Stomach (tissue), 19 donors: ENCODE measurements at places on chromosomes 7 and 10.

- no peak for DNase-seq
Observed at GRCh38 chr10:29316308-29317026, 27.6 kb downstream of the LYZL1 start.

- no peak for DNase-seq
Observed at GRCh38 chr10:78441010-78441409, 407.3 kb downstream of the RPS24 start.

DNA sequence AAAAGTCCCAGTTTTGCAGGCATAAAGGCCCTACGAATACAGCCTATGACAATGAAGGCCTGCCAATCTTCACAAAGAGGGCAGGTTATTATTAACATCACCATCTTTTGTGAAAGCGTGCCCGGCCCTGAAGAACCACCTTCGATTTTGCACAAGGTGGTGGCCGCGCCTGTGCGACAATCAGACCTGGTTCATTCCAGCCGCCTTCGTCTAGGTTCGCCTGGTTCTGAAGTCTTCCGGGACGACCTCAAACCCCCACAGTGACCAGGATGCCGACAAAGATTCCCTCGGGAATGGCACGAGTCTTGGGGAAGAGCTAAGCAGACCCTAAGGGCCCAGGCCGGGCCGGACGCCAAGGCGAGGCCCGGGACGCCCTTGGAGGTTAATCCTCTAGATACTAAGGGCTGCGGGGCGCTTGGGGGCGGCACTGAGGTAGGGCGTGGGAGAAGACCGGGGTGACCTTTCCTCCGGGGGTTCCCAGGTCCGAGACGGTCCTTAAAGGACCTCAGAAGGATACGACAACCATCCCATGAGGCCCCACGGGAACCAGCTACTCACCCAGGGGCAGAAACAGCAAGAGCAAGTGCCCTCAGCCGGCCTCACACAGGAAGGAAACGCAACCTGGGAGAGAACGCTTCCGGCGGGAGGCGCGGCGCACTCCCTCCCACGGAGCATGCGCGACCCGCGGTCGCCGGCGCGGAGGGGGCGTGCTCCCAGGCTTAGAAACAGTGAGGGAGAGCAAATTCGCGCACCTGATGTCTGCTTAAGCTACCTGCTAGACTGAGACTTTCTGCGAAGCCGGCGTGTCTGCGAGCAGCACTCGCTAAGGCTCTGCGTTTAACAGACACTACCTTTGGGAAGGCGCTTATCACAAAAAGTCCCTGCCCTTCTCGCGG lies at the start of gene ATAD1:
TSS of gene ATAD1 (minus strand) at position 618 of the 896 bp plus-strand sequence. CDS start 3,627 bp downstream, outside the sequence.
- DNase-seq, result peak; percentile 97

- no peak for DNase-seq
Observed at GRCh38 chr10:89458784-89459183, 44.4 kb downstream of the IFIT5 start.

DNA sequence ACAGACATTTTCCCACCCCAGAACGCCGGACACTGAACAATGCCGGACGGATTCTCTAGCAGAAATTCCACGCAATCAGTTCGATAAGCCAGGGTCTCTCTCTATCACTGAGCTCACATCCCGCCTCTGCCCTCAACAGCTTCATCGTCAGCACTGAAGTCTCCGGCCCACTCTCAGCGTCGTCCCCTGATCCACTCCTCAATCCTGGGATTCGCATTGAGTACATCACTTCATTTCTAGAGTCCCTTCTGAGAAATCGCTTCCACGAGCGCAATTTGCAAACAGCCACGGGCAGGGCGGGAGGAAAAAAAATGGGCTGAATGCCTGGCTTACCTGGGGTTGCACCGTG lies 365 bp downstream of the YME1L1 start:
- no peak for DNase-seq

- DNase-seq, result no peak
Observed at GRCh38 chr7:157824819-157825121, 488.0 kb downstream of the DNAJB6 start.

DNA sequence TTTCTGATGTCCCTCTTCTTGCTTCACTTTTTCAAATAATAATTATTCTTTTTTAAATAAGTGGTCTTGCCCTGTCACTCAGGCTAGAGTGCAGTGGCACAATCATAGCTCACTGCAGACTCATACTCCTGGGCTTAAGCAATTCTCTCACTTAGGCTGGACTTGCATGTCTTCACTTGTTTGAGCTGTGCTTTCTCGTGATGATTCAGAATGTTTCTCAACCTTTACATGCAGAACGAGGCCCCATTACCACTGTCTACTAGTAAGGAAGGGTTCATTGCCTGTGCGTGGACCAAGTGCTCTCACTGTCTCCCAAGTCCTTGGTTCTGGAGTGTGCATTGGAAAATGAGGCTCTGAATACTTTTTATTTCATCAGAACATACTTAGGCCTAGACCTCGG lies 468.6 kb upstream of the COBL start:
- DNase-seq, result no peak

GRCh38 chr7:154960063-154960790 lies 42.7 kb downstream of the PAXIP1 start:
- DNase-seq, result no peak

- peak; percentile 72 for DNase-seq
Observed at GRCh38 chr7:471866-472639, 47.6 kb downstream of the PDGFA start.

DNA sequence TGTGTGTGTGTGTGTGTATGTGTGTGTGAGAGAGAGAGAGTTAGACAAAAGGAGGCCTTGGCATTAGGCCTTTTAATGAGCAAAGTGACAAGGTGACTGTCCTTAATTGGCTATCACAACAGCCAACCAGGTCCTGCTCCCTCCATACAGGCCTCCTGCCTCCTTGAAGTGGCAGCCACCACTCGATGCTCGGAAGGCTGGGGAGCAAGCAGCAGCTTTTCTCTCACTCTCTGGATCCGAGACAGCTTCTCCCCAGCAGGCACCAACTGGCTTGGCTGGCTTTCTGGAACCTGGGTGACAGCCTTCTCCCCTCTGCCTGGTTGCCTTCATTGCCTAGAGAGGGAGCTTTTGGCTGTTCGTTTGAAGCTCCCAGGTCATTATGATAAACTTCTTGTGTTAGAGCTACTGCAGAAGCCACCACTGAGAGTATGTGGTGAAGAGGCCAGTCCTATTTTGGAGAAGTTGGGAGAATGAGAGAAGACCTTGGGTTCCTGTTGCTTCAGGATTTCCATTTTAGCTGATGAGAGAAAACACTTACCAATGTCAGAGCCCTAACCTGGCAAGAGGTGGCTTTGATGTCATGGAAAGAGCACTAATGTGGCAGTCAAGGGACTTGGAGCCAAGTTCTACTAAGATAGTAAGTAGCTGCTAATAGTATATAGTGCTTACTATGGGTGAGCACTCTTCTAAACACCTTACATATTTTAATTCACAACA lies 37.6 kb downstream of the RPS24 start:
- DNase-seq, result no peak

DNA sequence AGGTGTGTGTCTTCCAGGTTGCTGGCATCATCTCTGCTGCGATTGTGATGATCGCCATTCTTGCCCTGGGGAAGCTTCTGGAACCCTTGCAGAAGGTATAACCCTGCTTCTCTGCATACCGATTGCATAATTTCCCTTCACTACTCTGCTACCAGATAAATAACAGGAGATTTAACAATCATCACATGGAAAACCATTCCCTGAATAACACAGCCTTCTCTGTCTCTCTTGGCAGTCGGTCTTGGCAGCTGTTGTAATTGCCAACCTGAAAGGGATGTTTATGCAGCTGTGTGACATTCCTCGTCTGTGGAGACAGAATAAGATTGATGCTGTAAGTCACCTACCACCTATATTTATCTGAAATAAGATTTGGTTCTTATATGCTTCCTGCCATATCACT lies 33.8 kb downstream of the SLC26A4 start:
- DNase-seq, result peak; percentile 24

DNA sequence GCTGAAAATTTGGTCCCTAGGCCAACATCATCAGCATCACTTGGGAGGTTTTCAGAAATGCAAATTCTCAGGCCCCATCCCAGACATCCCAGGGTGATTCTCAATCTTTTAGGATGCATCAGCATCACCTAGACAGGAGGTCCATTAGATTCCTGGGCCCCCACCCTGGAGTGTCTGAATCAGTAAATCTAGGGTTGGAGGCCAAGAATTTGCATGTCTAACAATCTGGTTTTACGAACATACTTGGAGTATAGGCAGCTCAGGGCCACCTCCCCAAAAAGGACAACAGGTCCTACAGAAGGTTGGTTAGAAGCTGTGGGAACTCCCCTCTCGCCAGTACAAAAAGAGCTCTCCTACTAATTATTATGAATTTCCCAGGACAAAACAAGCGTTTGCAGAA lies 15.5 kb downstream of the ZC3HAV1 start:
- no peak for DNase-seq

- DNase-seq, result no peak
Observed at GRCh38 chr7:111677848-111678247, 115.6 kb upstream of the IMMP2L start.

DNA sequence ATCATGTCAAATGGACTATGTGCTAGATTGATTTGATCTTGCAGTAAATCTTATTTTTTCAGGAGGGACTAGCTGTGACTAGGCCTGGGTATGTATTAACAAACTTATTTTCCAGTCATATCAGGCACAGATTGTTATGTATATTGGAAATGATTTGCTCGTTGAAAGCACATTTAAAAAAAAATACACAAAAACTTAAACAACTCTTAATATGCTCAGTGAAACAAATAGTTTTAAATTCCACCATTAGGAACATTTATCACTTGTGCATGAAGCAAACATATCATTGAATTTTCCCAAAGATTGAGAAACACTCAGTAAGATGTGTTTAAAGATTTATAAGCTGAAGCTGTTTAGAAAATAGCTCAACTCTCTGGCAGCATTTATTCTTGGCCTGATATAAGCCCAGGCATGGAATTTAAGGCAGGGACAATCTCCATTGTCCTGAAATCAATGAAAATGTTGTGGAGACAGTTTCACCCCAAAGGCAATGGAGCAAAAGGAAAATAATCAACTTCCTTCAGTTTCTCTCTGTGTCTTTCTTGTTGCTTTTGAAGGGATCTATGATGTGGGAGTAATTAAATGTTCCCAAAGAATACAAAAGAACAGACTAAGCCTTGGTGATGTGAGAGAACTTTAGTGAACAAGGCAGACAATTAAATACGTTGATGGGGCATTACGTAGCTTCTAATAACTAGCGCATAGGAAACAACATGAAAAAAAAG lies 250.3 kb downstream of the GPR37 start:
- peak; percentile 3 for DNase-seq

- peak; percentile 94 for DNase-seq
Observed at GRCh38 chr10:119686465-119687191, 35.4 kb downstream of the BAG3 start.

GRCh38 chr7:95780665-95781064 lies 8.3 kb downstream of the DYNC1I1 start:
- DNase-seq, result no peak

- peak; percentile 21 for DNase-seq
Observed at GRCh38 chr10:127424594-127425264, 124.4 kb upstream of the NPS start.

GRCh38 chr7:55409482-55410225 lies 44.5 kb downstream of the LANCL2 start:
- DNase-seq, result no peak

- no peak for DNase-seq
Observed at GRCh38 chr7:144587701-144588100, 184.2 kb upstream of the NOBOX start.

GRCh38 chr7:143289421-143289820 lies 1.3 kb downstream of the CASP2 start:
- no peak for DNase-seq

GRCh38 chr10:75187961-75188426 lies 22.6 kb upstream of the VDAC2 start:
- DNase-seq, result peak; percentile 88

GRCh38 chr10:11162828-11163599 lies 145.3 kb downstream of the CELF2 start:
- peak; percentile 55 for DNase-seq

DNA sequence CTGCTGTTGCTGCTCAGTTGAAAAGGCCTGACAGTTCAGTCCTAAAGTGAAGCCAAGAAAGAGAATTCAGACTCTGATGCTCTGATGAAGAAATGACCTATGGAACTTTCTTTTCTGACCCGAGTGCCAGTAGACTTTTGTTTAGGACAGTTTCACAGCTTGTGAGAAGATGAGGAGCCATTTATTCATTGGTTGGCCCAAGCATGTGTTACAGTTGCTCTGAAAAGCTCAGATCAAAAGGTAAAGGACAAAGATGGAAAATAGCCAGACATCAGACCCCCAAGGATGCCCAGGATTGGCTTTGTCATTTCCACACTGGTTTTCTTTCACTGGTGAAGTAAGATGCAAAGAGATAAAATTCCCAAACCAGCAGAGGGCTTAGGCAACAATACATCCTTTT lies 149.3 kb upstream of the STK17A start:
- DNase-seq, result no peak

- peak; percentile 45 for DNase-seq
Observed at GRCh38 chr7:155764438-155764793, 47.8 kb downstream of the SHH start.

DNA sequence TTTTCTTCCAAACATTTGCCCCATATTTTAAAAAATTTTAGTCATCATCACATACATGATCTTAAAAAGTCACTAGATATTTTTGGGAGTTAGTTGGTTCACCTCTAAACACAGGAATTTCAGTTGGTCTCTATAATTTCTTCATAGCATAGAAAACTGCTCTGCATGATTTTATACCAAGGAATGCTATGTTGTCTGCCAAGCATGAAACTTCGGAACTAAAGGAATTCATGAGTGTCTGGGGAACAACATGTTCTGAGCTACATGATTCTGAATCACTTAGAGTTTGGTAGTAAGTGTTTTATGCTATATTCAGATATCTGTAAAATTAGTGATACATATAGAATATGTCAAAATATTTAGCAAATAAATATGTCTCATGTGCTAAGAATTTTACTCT lies 957.8 kb downstream of the GATA3 start:
- DNase-seq, result no peak

- peak; percentile 17 for DNase-seq
Observed at GRCh38 chr10:122702275-122702674, 2.6 kb upstream of the C10orf120 start.

DNA sequence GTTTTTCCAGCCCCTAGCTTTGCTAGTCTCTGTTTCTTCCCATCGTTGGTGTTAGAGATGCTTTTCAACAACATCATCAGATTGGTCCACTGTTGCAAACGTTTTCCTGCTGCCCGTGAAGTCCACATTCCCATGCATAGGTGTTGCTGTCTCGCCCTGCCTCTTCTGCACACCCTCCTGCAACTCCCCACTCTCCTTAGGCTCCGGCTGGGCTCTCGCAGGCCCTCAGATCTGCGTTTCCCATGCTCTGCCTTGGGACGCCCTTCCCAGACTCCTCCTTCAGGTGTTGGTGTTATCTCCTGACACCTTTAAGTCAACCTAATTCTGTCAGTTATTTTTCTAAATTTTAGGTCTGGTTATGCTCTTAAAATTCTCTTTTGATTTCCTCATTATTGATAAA lies 55.0 kb downstream of the ZMYND11 start:
- no peak for DNase-seq

GRCh38 chr7:82713506-82713905 lies 269.9 kb upstream of the CACNA2D1 start:
- DNase-seq, result no peak

GRCh38 chr10:100997360-100998182 lies 2.0 kb upstream of the LZTS2 start:
- peak; percentile 91 for DNase-seq
